ENCODE measurements at places on chromosomes 7 and 10.

GRCh38 chr7:8442814-8443304 is 9.4 kb downstream of the NXPH1 start:
- peak; percentile 29 for DNase-seq

- DNase-seq = no peak
These were observed 126.3 kb downstream of the CACNA2D1 start for GRCh38 chr7:82317257-82317721.

GRCh38 chr10:93152136-93152535 is 78.4 kb downstream of the CYP26A1 start:
- DNase-seq = no peak

DNA sequence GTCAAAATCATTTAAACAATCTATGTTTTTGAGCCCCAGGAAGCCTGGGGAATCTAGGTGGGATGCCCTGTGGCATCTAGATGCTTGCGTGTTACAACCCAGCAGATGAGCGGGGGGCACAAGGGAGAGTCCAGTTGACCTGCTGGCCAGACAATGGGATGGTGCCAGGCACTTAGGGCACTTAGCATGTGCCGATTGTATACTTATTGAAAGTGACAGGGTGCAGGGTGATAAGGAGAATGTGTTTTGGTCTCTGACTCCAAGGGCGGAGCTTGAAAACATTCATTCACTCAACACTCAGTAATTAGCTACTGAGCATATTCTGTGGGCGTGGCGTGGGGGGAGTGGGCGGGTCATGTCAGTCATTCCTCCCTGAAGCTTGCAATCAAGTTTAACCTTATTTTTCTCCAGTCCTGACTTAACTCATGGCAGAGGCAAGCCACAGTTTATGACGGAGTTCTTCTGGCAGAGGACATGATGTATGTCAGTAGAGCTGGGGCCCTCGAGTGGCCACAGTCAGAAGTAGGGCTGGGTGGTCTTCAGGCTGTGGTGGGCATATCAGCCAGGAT is 115.1 kb downstream of the PRKCQ start:
- no peak for DNase-seq

GRCh38 chr10:865924-866576 is 65.5 kb downstream of the LARP4B start:
- DNase-seq = no peak

- no peak for DNase-seq
These were observed 328.2 kb downstream of the GLRX3 start for GRCh38 chr10:130464426-130464825.

DNA sequence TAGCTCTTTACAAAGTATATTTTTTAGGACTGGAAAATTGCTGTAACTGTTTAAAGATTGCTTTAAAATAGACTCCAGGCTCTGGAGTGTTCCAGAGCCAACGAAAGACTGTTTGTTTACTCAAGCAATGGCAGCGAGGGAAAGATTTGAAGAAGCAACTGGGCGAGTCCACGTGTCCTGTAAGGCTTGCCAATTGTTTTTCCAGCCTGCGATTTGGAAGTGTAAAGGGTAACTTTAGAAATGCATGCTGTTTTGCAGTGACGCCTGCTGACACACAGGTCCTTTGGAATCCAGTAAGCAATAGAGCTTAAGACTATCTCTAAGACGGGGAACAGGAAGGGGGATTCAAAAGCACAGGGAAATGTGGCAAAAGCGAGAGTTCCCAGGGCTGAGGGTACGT is 55.8 kb downstream of the TACC2 start:
- DNase-seq = no peak

GRCh38 chr7:41256186-41256945 is 446.5 kb downstream of the INHBA start:
- no peak for DNase-seq

DNA sequence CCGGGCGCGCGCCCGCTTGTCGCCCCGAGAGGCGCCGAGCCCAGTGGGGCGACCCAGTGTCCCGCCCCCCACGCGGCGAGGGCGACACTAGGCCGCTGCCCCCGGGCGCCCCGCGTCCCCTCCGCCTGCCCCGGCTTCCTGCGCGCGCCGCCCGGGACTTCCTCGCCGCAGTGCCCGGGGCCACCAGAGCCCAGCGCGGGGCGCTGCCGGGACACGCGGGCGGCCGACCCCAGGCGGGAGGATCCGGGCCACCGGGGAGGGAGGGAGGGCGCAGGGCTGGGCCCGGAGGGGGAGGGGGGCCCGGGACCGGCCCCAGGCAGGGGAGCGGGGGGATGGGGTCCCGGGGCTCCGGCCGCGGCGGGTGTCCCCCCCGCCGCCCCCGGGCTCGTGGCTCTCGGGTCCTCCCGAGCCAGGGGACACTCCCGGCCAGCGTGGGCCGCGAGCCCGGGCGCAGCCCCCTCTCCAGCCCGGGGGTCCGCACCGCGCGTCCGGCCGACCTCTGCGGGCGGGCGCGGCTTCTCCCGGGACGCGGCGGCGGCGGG is 435 bp upstream of the PWWP2B start:
- no peak for DNase-seq

DNA sequence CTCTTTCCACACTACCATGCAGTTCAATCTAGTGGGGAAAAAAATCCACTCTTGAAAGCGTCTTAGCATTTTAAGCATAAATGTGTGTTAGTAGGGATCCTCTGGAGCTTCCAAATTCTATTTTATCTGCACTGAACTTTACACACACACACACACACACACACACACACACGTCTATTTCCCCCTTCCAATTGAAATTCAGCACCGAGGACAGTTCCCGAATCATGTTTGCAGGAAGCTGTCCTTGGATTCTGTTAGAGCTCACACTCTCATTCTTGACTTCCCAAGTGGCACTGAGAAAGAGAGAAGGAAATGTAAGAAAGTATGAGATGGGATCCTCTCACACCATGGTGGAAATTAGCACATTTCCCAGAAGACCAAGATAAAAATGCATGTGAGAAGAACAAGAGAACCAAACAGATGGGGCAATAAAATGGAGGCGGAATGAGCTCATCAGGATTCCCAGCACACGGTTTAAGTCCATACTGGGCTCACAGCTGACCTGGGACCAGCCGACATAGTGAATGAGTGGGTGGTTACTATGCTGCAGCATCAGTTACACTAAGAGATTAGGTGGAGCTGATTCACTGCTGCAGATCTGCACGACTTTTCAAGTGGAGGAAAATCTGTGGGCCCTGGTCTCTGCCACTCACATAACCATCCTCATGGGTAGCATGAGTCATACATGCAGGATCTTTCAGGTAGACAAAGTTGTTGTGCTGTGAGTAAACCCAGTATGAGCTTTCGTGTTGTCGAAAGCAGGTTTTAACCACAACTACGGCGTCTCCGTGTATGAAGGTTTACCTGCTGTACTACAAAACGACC is 3.3 kb upstream of the NPTX2 start:
- no peak for DNase-seq

GRCh38 chr7:67636348-67637022 is 639.9 kb downstream of the TYW1 start:
- no peak for DNase-seq

DNA sequence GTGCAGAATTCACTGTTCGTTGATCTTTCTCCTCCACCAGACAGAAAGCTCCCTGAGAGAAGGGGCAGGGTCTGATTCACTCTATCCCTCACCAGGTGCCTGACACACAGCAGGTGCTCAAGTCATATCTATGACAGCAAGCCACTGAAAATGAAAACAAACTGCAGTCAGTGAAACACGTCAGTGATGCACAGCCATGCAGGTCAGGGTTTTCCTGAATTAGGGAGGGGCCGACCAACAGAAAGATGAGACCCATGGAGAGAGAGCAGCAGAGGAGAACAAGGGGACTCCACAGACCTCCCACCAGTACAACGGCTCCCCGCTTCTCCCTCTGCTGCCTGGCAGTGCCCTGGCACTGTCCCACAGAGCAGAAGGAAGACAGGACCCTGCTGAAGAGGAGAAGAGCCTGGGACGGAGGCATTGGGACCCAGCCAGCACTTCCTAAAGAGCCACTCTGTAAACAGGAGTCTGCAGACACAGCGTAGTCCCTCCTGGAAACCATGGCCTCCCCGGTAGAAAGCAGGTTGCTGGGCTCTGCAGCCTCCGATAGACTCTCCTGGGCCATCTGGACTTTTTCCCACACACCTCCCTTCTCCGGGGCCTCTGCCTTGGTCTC is 50.3 kb downstream of the FAM53B start:
- DNase-seq = no peak

DNA sequence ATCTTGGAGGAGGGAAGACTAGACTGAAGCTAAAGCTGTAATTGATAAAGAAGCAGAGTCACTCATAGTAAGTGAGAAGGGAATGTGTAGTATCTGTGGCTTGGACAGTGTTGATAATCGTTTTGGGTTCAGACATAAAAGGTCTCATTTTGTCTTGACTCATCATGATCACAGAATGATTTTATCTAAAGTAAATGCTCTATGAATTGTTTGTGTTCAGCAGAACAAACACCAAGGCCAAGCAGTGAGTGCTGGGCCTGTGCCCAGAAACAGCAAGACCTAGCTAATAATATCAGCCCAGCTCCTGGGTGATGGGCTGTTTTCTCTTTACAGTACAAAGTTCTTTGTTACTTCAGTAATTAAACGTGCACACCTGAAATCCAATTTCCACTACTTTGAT is 26.7 kb upstream of the CD36 start:
- DNase-seq = no peak

GRCh38 chr10:21516242-21517131 is 9.0 kb downstream of the SKIDA1 start:
- no peak for DNase-seq

GRCh38 chr7:136312592-136312991 is 335.4 kb upstream of the MTPN start:
- no peak for DNase-seq

DNA sequence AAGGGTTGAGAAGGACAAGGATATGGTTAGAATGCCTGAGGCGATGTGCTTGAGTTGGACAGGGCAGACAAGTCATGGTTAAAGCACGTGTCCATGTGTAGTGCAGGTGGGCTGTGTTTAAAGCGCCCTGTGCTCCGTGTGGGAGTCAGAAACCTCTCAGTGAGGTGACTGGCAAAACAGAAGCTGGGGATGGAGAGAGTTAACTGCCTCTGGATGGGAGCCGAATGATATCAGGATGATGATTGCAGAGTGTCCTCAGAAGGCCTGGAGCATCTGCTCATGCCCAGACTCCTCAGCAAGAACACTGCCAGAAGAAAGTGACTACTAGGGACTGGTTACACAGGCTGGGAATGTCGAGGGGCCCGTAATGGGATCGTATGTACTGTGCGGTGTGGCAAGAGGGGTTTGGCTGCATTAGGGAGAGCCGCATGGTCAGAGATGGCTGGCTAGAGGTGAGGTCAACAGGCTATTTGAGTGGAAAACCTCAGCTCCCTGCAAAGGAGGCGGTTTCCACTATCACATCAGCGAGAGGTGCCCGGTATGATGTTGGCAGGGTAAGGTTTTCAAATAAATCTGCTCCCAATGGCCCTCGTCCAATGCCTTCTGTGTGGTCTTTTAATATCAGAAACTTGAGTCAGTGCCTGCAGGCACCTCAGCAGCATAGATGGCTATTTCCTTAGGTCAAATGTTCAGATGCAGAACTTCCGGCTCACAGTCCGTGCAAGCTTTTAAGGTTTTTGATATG is 26.1 kb upstream of the MRC1 start:
- no peak for DNase-seq

DNA sequence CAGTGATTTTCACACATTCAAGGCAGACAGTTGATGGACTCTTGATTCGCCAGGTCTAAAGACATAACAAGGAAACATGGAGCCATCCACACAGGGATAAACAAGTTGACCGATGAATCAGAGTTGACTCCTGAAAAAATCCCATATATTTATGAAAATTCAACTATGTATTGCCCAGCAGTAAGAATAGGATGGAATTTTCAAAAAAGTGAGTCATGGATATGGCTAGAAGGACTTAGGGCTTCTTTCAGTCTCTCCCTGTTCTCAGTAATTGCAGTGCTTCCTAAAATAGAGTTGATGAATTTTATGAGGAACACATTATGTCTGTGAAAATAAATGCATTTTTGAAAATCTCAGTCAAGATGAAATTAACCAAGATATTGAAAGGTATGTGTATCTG is 301.2 kb downstream of the PLXDC2 start:
- DNase-seq = no peak

- no peak for DNase-seq
These were observed 10.5 kb upstream of the ZNF212 start for GRCh38 chr7:149228831-149229471.

- DNase-seq = no peak
These were observed 164.6 kb downstream of the GRK5 start for GRCh38 chr10:119371704-119372663.

DNA sequence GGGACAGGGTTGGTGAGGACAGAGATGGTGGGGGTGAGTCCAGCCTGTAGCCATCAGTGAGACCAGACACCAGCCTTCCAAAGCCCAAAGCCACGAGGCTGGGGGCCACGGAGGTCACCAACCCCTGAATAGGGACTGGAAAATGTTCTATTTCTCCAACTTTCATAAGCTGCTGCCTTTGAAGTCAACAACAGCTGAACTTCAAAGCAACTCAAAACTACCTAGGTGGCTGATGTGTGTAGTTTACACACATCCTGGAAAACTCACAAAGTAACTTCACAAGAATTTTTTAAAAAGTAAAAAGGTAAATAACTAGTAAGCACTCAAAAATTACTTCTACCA is 88.8 kb downstream of the CHST15 start:
- no peak for DNase-seq

DNA sequence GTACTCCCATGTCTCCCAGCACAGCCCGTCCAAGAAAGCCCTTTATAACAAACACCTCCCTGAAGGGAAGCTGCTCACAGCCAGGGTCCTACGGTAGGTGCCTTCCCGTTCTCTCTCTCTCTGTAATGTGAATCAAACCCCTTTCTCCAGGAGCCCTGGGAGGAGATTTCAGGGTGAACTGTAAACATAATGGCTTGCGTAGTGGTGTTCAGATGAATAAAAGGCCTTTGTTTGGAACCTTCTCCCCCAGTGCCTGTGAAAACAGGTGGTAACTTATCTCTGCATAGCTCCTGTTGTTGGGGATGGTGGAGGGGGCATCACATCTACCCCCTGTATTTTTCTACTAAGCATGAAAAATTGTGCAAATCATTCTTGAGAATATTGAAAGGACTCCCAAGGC is 12.4 kb downstream of the CALHM2 start:
- DNase-seq = no peak

DNA sequence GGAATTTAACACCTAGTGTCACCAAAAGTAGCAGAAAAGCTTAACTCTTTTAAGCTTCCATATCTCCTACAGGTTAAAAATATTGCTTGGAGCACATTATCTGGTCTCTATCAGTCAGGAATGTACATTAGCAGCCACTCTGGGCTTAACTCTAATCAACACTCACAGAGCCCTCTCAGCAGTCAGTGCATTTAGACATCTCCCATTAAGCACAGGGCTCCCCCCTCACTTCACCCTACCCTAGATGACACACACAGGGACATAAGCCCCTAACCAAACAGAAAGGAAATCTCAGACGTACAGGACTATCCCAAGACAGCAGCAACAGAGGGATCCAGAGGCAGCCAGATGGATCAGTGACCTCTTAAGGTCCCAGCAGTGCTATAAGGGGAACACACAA is 26.4 kb downstream of the FBXW4 start:
- no peak for DNase-seq

Data from stimulated activated CD4-positive, alpha-beta T cell treated with anti-CD3 and anti-CD28 coated beads, TNF-alpha, amount 100 ng/mL, for 24 hours (primary cell).